ENCODE measurements at places on chromosomes 6 and 20. TPM values are rescaled to one million over a fixed set of nuclear protein-coding genes. Genes with fewer than 3 reads are reported as not detected.

The SCGN gene
- total RNA-seq: not detected

DNA sequence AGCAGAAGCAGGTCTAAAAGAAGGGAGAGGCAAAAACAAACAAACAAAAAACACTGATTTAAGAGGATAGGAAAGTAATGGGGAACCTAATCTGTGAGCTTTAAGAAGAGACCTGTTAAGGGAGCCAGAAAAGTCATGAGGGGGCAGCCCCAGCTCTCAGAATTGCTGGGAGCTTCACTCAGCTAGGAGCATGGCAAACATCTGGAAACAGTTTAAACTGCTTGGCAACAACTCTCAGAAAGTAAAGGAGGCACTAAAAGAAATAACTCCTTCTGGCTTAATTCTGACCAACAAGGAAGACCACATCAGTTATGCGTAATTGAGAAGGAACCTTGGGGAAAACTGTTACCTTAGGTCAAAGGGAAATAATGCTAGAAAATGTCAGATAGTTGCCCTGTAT lies 121.4 kb downstream of the LAMP5 start:
- DNase-seq: no peak
- H3K27ac ChIP-seq: no peak overlapping the region
- H3K4me1 ChIP-seq: no peaks in the 10 kb centered on the region
- H3K27me3 ChIP-seq: peaks cover 3% of the 10 kb centered on the region
- no peaks in the 10 kb centered on the region for H3K36me3 ChIP-seq

DNA sequence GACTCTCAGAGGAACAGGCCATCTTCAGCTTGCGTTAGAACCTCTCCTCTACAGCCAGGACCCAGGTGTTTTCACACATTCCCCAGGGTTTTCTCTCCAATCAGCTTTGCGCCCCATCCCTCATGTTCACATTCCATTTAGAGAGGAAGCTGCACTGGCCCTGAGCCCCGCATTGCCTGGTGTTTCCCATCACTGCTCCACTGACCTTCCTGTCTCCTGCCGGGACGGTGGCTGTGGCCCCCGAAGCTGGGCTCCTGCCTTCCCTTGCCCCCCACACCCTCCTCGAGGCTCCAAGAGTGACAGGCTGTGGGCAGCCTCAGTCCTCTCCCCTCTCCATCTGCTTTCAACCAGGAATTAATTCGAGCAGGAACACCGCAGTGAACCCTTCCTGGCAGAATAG lies 357.3 kb downstream of the THBS2 start:
- peaks cover 8% of the 10 kb centered on the region for H3K27me3 ChIP-seq
- H3K4me1 ChIP-seq: peaks cover 6% of the 10 kb centered on the region
- no peak overlapping the region for H3K4me3 ChIP-seq
- no peak overlapping the region for H3K27ac ChIP-seq

DNA sequence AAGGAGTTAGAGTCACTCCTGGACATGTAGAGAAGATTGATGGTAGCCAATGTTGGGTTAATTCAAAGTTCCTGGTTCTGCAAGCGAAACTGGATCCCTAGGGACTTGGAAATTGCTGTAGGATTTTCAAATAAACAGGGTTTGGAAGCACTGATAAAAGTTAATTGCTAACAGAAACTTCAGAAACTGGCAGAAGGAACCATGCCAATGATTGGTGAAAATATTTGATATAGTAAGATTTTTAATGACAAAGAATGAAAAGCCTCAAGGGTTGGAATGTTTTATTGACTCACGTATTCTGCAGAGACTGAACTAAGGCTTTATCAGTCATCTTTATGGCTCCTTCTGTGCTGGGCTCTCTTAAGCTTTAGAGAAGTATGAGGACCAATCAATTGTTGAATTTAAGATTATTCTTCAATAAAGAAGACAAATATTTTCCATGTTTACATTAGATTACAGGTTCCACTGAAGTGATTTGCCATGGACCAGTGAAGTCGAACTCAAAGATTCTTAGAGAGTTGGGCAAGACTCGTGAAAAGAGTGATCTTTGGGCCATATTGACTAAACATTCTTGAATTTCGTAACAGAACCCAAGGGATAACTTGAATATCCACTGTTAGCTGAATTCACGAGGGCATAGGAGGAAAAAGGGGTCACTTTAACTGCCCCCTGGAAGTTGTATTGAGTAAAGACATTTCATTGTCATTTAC lies 371.4 kb downstream of the HDGFL1 start:
- no peak overlapping the region for H3K27ac ChIP-seq
- DNase-seq: peak; percentile 30
- H3K27me3 ChIP-seq: no peaks in the 10 kb centered on the region
- peaks cover 5% of the 10 kb centered on the region for H3K4me1 ChIP-seq

DNA sequence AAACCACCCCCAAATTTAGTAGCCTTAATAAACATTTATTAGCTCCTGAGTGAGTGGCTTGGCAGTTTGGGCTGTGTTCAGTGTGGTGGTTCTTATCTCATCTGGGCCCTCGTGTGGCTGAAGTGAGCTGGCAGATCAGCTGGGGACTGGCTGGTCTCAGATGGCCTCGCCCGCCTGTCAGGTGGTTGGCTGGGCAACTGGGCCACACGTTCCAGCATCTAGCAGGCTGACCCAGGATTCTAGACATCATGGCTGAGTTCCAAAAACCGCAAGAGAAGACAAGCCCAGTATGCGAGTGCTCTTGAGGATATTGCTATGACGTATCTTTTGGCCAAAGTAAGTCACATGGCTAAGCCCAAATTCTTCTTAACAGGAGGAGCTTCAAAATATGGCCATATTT lies 28.9 kb downstream of the EIF2S2 start:
- H3K27ac ChIP-seq: peak overlapping the region; percentile 71
- H3K36me3 ChIP-seq: peaks cover 38% of the 10 kb centered on the region
- no peaks in the 10 kb centered on the region for H3K27me3 ChIP-seq

DNA sequence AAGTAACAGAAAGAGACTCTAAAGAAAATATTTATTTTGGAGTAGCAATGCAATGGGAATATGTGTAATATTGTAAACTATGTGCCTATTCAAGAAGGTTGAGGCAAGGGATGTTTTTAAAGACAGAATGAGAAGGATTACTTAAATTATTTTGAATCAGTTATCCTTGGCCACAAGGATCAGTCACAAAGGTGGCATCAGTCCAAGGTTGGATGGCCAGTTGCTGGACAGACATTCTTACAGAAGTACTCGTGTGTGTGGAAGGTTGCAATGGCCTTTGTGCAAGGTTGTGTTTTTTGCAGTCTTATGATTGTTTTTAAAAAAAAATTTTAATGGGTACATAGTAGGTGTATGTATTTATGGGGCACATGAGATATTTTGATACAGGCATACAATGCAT lies 2.0 kb downstream of the QRSL1 start:
- H3K36me3 ChIP-seq: no peaks in the 10 kb centered on the region
- no peak overlapping the region for H3K27ac ChIP-seq
- H3K4me3 ChIP-seq: no peak overlapping the region
- DNase-seq: peak; percentile 58
- H3K4me1 ChIP-seq: peaks cover 12% of the 10 kb centered on the region
- no peaks in the 10 kb centered on the region for H3K27me3 ChIP-seq

- no peak overlapping the region for H3K27ac ChIP-seq
- H3K4me3 ChIP-seq: no peak overlapping the region
- peak; percentile 99 for DNase-seq
- H3K36me3 ChIP-seq: no peaks in the 10 kb centered on the region
- no peaks in the 10 kb centered on the region for H3K27me3 ChIP-seq
Observed at GRCh38 chr20:62357187-62357667, 9.9 kb downstream of the LAMA5 start.
